ENCODE measurements at places on chromosomes 11 and 22. TPM values are rescaled to one million over a fixed set of nuclear protein-coding genes. Genes with fewer than 3 reads are reported as not detected.

Gene GLB1L2
- total RNA-seq, result 5.5 TPM

Gene PHF21B
- total RNA-seq, result 0.44 TPM

Gene DDB1
- 159 TPM for total RNA-seq

Gene OSBP2
- 3.1 TPM for total RNA-seq

DNA sequence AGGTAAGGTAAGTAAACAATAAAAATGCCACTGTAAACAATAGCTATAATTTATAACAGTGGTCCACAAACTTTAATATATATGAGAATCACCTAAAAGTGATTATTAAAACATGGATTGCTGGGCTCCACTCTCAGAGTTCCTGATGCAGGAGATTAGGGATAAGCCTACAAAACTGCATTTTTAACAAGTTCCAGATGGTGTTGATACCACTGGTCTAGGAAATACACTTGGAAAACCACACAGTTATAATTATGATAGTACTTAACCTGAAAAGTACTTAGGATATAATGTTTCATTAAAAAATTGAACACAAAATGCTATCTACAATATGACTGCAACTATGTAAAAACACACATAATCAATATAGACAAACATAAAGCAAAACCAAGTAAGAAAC, 20.4 kb downstream of the FCHSD2 start:
- DNase-seq, result no peak

DNA sequence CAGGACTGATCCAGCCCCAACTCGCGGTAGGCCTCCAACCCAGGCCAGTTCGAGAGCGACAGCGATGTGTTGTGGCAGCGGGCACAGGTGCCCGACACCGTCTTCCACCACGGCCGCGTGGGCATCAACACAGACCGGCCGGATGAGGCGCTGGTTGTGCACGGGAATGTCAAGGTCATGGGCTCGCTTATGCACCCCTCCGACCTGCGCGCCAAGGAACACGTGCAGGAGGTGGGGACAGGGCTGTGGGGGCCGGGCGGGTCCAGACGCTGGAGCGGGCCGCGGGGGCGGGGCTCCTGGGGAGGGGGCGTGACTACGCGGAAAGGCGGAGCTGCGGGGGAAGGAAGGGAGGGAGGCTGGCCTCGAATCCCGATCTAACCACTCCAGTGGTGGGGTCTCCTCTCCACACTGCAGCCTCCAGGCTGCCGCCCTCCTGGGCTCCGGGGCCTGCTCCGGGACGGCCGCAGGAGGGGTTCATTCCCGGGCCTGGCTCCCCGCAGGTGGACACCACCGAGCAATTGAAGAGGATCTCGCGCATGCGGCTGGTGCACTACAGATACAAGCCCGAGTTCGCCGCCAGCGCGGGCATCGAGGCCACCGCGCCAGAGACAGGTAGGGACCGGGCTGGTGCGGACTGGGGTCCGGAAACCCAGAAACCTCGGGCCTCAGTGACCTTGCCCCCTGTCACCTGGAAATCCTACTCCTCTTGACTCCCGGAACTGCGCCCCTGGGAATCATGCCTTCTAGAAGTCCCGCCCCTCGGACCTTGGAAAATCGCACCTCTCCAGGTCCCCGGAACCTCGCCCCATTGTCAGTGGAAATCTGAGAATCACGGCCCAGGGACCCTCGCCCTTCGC, 14.9 kb downstream of the TMEM258 start:
- DNase-seq, result no peak

GRCh38 chr11:60923800-60924109, 505 bp upstream of the TMEM132A start:
- no peak for DNase-seq

DNA sequence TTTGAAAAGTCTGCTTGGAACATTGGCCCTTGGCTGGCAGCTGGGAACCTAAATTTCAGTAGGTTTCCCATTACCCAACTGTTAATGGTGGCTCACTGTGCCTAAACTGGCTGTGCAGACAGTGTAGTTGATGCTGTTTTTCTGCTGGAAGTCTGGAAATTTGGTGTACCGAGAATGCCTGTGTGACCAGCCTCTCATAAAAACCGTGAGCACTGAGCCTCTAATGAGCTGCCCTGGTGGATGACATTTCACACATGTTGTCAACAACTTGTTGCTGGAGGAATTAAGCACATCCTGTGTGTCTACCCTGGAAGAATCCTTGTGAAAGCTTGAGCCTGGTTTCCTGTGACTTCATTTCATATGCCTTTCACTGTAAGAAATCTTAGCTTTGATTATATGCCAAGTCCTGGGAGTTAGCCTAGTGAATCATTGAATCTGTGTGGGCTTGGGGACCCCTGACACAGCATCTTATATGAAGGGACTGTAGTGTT, 131.1 kb downstream of the LDLRAD3 start:
- no peak for DNase-seq

DNA sequence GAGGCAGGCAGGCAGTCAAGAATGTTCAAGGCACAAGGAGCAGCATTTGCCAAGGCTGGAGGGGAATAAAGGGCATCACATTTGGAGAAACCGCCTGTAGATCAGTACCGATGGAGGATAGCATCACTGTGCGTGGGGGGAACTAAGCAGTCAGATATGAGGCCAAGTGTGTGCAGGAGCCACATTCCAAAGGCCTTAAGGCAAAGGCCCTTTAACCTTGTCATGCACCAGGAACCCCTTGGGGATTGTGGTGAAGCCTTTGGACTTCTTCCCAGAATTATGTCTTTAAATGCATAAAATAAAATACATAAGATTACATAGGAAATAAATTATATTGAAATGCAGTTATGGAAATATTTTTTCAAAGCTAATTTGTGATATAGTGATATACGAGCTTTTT, 532.1 kb downstream of the BUD13 start:
- DNase-seq, result no peak

- DNase-seq, result no peak
These were observed 117.4 kb upstream of the BID start for GRCh38 chr22:17891481-17892167.

GRCh38 chr11:120147950-120148270, 10.0 kb upstream of the TRIM29 start:
- DNase-seq, result no peak

GRCh38 chr11:111977146-111978027, 40.2 kb downstream of the DIXDC1 start:
- DNase-seq, result no peak

- no peak for DNase-seq
These were observed at the start of gene OR8G5 for GRCh38 chr11:124256076-124256475. Gene OR8G5, plus strand, starts transcription at chr11:124256376. Its CDS starts 8,556 bp downstream, at chr11:124264932.

DNA sequence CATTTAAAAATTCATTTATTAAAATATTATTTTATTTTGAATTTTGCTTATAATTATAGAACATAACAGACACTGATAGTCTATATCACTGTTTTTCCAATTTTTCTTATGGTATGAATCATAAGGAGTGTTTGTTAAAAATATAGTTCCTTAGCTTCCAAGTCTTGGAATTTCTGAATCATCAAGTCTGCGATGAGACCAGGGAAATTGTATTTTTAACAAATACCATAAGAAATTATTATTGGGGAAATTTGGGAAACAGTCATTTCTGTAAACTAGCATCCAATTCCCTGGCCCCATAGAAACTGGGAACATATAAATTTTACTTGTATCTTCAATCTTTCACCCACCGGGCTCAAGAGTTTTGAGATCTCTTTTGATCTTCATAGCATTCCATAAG, 38.0 kb upstream of the PICALM start:
- no peak for DNase-seq

GRCh38 chr11:118961189-118961588, 5.1 kb downstream of the UPK2 start:
- no peak for DNase-seq

DNA sequence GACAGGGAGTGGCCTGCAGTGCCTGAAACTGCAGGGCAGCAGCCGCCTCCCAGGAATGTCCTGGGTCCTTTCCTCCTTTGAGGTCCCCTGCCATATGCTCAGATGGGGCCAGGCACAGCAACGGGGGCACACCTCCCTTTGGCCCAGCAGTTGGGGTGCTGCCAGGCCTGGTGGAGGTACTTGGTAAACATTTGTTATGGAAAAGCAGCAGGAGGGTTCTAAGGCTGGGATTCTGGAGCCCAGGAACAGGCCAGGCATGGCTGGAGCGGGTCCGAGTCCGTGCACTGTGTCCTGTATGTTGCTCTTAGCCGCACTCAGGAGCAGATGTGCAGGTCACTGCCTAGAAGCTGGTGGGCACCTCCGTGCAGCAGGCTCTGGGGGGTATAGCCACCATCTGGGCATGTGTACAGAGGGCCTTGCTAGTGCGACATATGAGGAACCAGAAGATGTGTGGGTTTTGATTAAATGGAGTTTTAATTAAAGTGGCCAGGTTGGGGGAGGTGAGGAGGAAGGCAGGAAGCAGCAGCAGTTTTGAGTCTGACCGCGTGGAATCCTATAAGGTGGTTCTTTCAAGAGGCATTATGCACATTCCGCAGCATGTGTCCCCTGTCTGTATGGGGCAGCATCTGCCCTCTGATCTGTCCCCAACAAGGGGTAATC, 1.5 kb downstream of the ADORA2A start:
- DNase-seq, result no peak

DNA sequence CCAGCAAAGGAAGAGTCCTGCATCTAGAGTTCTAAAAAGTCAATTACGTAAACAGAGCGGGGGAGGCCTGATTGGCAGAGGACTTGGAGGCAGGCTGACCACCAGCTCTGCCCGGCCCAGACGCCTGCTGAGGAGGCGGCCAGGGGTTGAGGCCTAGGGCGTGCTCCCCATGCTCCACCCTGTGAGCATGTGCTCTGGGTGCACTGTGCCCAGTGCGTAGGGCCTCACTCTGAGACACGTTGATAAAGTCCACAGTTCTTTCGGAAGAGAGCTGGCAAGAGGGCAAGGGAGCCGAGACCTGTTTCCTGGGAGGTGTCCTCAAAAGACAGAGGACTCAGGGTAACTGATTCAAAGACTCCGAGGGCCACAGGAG, 25.2 kb downstream of the GRIK4 start:
- no peak for DNase-seq

- no peak for DNase-seq
These were observed 129.2 kb upstream of the MTMR2 start for GRCh38 chr11:96052921-96053651.

DNA sequence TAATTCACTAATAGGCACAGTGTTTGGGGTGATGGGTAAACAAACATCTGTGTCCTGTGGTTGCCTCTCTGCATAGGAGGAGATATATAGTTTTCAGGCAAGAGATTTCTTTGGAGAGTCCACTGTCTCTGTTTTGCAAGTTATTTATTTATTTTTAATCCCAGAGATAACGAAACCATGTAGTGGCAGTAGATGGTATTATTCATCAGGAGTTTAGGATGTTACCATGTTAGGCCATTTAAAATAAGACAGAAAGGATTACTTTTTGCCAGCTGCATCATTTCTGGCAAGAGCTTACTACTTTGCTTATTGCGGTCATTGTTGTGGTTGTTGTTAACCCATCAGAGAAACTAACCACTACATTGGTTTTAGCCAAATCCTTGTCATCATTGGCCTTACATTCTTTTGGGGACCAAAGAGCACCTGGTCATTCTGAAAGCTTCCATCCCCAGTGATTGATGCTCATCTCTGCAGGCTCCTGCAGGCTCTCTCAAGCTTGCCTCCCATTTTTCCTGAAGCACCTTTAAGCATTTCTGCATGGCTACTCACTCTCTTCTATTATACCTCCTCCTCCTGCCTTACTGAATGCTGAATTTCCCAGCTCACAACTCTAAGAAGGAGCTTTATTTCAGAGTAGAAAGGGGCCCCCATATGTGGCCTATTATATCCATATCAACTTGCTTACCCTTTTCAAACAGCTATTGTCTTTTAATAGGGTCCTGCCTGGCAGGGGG, 84.4 kb downstream of the CSTPP1 start:
- DNase-seq, result no peak

All from omental fat pad (tissue), 4 donors.